ENCODE measurements at places on chromosomes 12 and 14. TPM values are rescaled to one million over a fixed set of nuclear protein-coding genes. Genes with fewer than 3 reads are reported as not detected.

- DNase-seq = no peak
These were observed 365 bp upstream of the TPI1 start for GRCh38 chr12:6866920-6867412.

GRCh38 chr14:23043145-23043544 lies 1.1 kb downstream of the PSMB11 start:
- DNase-seq = no peak

GRCh38 chr12:21456291-21456780 lies 18.9 kb downstream of the PYROXD1 start:
- DNase-seq = no peak

GRCh38 chr12:47321436-47321835 lies 241.7 kb upstream of the AMIGO2 start:
- DNase-seq = no peak

DNA sequence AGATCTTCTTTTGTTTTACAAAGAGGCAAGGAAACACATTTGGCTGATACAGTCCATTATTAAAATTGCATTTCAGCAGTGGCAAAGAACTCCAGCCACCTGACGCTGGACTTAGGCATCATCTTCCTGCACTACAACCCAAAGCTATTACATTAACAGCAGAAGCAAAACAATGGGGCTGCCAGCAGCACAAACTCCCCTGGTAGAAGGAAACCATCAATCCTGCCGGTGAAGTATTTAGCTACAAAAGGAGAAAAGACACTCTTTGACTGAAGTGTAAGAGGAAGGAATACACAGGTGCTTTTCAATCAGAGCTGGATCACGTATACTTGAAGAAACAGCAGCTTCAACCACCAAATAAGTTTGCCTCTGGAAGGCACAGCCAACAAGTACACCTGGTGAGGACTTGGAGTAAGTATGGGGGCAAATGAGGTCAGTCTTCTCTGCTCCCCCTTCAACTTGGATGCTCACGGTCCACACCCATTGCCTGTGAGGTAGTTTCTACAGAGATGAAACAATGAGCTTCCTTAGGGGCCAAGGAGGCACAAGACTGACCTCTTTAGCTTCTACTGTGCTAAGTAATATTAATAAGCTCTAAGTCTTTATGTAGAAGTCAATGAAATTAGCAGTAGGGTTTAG lies 125.9 kb upstream of the FOXN3 start:
- DNase-seq = no peak

- no peak for DNase-seq
These were observed 8.9 kb downstream of the SLC7A8 start for GRCh38 chr14:23174296-23175184.

SMAGP gene
- total RNA-seq = 9.1 TPM

HOXC12 gene
- not detected for total RNA-seq

DPY19L2 gene
- 18.7 TPM for total RNA-seq

SLC4A8 gene
- 11.8 TPM for total RNA-seq
